Large intestine (tissue), 12 donors: ENCODE measurements at places on chromosomes 1 and 21. TPM values are rescaled to one million over a fixed set of nuclear protein-coding genes. Genes with fewer than 3 reads are reported as not detected.

Gene RASSF5
- polyA plus RNA-seq = 5.7 TPM

GRCh38 chr1:193105821-193106177 lies 585 bp upstream of the GLRX2 start:
- no peak for DNase-seq

- no peak for DNase-seq
These were observed 66.7 kb downstream of the TEX35 start for GRCh38 chr1:178579562-178579961.

- no peak for DNase-seq
These were observed 56.8 kb downstream of the NDUFS5 start for GRCh38 chr1:39082811-39083576.

GRCh38 chr1:11062965-11063401 lies 3.2 kb upstream of the SRM start:
- DNase-seq = no peak
